ENCODE measurements at places on chromosomes 6 and 20. TPM values are rescaled to one million over a fixed set of nuclear protein-coding genes. Genes with fewer than 3 reads are reported as not detected.

DNA sequence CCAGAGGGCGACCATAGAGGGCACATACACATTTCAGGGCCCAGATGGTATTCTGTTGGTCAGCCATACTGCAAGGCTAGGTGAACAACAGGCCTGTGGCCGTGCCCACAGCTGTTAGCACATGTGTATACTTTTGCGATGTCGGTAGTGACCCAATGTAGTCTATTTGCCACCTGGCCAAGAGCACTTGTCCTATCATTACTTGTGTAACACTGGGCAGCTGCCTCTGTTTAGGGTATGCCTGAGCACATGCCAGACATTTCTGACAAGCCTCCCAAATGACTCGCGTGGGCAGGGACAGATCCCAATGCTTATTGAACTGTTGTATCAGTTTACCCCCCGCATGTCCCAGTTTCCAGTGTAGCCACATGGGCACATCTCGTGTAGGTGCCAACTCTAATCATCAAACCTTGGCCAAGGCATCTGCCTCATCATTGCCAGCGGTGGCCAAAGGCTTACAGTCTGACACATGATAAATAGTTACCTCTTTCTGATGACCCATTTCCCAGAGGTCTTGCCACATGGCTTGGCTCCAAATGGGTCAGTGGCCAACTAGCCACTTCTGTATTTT is 74.4 kb upstream of the FBXL4 start:
- H3K4me3 ChIP-seq, result no peak overlapping the region
- H3K27me3 ChIP-seq, result no peaks in the 10 kb centered on the region
- no peak for DNase-seq
- no peak overlapping the region for H3K27ac ChIP-seq
- H3K4me1 ChIP-seq, result no peaks in the 10 kb centered on the region

- no peak overlapping the region for H3K27ac ChIP-seq
- DNase-seq, result no peak
- H3K27me3 ChIP-seq, result no peaks in the 10 kb centered on the region
- H3K4me3 ChIP-seq, result no peak overlapping the region
- H3K36me3 ChIP-seq, result no peaks in the 10 kb centered on the region
Measured at GRCh38 chr20:7673841-7674240, 266.4 kb downstream of the HAO1 start.

- H3K4me1 ChIP-seq, result no peaks in the 10 kb centered on the region
- no peaks in the 10 kb centered on the region for H3K36me3 ChIP-seq
- H3K4me3 ChIP-seq, result no peak overlapping the region
- DNase-seq, result no peak
Measured at GRCh38 chr6:27662769-27663168, 189.9 kb upstream of the ZNF184 start.

- peaks cover 49% of the 10 kb centered on the region for H3K36me3 ChIP-seq
- DNase-seq, result no peak
- H3K4me3 ChIP-seq, result peak overlapping the region; percentile 52
- peak overlapping the region; percentile 90 for H3K27ac ChIP-seq
- no peaks in the 10 kb centered on the region for H3K27me3 ChIP-seq
Measured at GRCh38 chr20:17959257-17959627, 9.4 kb downstream of the SNX5 start.

- peaks cover 18% of the 10 kb centered on the region for H3K36me3 ChIP-seq
- H3K4me3 ChIP-seq, result no peak overlapping the region
- peaks cover 26% of the 10 kb centered on the region for H3K4me1 ChIP-seq
- no peak for DNase-seq
- H3K27ac ChIP-seq, result no peak overlapping the region
- H3K27me3 ChIP-seq, result no peaks in the 10 kb centered on the region
Measured at GRCh38 chr6:305371-306206, 13.3 kb downstream of the DUSP22 start.

DNA sequence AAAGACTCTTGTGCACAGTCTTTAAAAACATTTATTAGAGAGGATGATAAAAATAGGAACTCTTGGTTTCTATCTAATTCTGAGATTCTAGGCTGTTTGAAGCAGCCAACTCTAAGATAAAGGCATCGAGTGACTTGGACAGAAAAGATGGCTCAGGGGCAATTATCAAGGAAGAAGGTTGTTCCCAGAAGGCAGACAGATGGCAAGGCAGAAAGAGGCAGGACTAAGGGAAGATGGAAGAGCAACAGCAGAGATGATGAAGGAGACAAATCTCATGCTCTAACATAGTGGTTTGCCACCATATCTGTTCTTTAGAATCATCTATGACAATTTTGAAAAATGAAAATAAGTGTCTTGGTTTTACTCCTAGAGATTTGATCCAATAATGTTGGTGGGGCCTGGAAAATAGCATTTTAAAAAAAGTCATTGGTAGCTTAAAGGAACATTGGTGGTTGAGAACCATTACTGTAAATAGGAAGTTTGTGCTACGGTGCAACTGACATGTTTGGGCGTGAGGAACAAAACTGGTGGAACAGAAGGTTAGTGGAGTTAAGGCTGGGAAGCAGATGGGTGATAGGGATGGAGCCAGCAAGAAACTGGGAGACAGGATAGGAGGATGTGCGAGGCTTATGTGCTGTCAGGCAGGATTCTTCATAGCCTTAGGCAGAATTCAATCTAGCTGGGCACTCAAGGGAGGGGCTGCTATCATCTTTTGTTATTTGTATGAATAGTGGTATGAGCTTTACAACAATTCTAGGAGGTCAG is 751.1 kb downstream of the DHX35 start:
- H3K36me3 ChIP-seq, result no peaks in the 10 kb centered on the region
- no peaks in the 10 kb centered on the region for H3K4me1 ChIP-seq
- no peak overlapping the region for H3K27ac ChIP-seq
- DNase-seq, result no peak
- no peaks in the 10 kb centered on the region for H3K27me3 ChIP-seq

DNA sequence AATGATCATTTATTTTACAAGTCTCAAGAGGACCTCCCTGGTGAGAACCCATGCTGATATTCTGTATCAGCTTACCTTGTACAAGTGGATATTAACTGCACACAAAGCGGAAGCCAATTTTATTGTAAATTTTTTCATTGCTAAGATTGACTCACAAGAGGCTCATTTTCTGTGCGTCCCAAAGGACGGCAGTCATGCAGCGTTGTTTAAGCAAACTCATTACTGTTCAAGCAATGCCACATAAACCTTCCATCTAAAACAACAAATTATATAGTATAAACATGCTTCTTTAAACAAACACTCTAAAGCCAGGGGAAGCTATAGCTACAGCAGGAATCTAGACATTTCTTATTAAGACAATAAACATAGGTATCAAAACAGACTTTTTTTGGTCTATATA is 575.3 kb downstream of the FRK start:
- no peak overlapping the region for H3K4me3 ChIP-seq
- no peaks in the 10 kb centered on the region for H3K27me3 ChIP-seq
- no peaks in the 10 kb centered on the region for H3K36me3 ChIP-seq
- H3K4me1 ChIP-seq, result no peaks in the 10 kb centered on the region
- H3K27ac ChIP-seq, result no peak overlapping the region

GRCh38 chr6:12865671-12866181 is 149.2 kb downstream of the PHACTR1 start:
- no peak for DNase-seq
- H3K36me3 ChIP-seq, result no peaks in the 10 kb centered on the region
- no peak overlapping the region for H3K27ac ChIP-seq

DNA sequence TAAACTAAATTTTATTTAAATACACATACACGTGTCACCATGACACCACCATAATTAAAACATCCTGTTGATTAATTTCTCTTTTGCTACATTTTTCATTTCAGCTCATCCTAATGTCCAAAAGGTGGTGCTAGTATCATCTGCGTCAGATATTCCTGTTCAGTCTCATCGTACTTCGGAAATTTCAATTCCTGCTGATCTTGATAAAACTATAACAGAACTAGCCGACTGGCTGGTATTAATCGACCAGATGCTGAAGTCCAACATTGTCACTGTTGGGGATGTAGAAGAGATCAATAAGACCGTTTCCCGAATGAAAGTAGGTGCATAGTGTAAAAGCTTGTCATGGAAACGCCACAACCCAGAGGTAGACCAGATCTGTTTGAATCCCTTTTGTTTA is 263.4 kb downstream of the UTRN start:
- H3K36me3 ChIP-seq, result peaks cover 85% of the 10 kb centered on the region
- H3K27me3 ChIP-seq, result no peaks in the 10 kb centered on the region
- DNase-seq, result no peak
- H3K27ac ChIP-seq, result no peak overlapping the region
- H3K4me1 ChIP-seq, result no peaks in the 10 kb centered on the region

DNA sequence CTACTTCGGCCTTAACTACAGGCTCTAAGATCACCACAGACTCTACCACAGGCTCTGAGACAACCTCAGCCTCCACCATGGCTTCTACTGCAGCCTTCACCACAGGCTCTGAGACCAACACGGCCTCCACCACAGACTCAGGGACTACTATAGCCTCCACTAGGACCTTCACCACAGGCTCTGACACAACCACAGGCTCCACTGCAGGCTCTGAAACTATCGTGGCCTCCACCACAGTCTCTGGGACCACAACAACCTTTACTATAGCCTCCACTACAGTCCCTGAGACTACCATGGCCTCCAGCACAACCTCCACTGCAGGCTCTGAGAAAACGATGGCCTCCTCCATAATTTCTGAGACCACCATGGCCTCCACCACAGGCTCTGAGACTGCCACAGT is 15.3 kb downstream of the MUC22 start:
- H3K27me3 ChIP-seq, result peaks cover 12% of the 10 kb centered on the region
- H3K27ac ChIP-seq, result no peak overlapping the region
- H3K36me3 ChIP-seq, result no peaks in the 10 kb centered on the region

DNA sequence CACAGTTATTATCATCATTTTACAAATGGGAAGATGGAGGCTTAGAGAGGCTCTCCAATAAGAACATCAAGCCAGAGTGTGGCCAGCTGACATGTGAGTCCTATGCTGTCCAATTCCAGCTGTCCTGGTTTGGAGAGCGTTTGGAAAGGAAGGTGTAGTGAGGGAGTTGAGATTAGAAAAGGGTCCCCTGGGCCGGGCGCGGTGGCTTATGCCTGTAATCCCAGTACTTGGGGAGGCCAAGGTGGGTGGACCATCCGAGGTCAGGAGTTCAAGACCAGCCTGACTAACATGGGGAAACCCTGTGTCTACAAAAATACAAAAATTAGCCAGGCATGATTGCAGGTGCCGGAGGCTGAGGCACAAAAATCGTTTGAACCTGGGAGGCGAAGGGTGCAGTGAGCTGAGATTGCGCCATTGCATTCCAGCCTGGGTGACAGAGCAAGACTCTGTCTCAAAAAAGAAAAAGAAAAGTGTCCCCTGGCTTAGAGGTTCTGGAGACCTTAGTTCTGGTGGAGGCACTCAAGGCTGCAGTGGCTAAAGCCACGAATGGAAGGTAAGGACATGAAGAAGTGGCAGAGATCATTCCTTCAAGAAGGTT is 22.1 kb upstream of the OVOL2 start:
- no peak for DNase-seq
- H3K4me3 ChIP-seq, result no peak overlapping the region
- peaks cover 7% of the 10 kb centered on the region for H3K27me3 ChIP-seq
- H3K4me1 ChIP-seq, result no peaks in the 10 kb centered on the region

GRCh38 chr6:99165838-99166237 is 183.6 kb downstream of the FAXC start:
- H3K4me1 ChIP-seq, result no peaks in the 10 kb centered on the region
- no peak for DNase-seq
- peaks cover 5% of the 10 kb centered on the region for H3K27me3 ChIP-seq
- no peak overlapping the region for H3K4me3 ChIP-seq
- no peaks in the 10 kb centered on the region for H3K36me3 ChIP-seq

DNA sequence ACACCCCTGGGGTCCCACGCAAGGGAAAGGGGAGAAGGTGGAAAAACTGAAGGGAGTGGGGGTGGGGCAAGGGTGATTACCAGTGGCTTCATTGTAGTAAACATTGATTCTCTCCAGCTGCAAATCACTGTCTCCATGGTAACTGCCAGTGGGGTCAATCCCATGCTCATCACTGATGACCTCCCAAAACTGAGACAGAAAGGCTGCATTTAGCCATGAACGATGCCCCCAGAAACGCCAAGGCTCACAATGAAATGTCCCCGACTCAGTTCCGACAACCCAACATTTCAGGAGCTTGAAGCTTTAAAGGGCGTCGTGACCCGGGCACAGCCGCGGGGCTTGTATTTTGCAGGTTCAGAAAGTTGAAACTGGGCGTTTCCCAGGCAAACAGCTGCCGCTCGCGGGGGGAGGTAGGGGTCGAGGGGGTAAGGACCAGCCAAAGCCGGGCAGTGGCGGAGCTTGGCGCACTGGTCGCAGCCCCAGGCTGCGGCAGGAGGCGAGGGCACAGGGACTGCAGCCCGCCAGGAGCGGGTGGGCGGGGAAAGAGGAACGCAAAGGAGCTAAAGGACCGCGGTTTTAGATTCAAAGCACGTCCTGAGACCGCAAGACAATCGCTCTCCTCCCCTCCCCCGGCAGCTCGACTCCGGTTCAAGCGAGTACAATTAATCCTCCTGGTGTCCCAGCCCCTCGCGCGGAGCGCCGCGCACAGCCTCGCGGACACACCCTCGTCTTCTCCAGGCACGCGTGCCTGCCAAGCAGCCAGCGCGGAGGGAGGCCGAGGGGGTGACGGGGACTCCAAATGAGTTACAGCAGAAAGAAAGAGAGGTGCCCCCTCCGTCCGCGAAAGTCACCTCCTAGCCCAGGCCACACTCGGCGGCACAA is 731 bp downstream of the TUBB2B start:
- peak; percentile 42 for DNase-seq
- H3K4me1 ChIP-seq, result peaks cover 44% of the 10 kb centered on the region
- H3K27me3 ChIP-seq, result peaks cover 42% of the 10 kb centered on the region
- H3K4me3 ChIP-seq, result peak overlapping the region; percentile 82
- no peaks in the 10 kb centered on the region for H3K36me3 ChIP-seq
- no peak overlapping the region for H3K27ac ChIP-seq

DNA sequence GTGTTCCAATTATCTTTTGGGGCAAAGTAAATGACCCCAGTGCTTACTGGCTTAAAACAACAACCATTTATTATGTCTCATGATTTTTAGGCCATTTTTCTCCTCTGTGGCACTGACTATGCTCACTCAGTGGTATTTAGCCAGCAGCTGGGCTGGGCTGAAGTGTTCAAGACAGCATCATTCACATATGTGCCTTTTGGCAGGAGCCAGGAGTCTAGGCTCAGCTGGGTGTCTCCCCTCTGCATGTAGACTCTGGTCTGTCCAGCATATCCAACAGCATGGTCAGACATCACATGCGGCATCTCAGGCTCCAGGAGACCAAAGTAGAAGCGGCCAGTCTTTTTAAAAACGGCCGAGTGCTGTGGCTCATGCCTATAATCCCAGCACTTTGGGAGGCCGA is 120.3 kb upstream of the TOP1 start:
- no peaks in the 10 kb centered on the region for H3K4me1 ChIP-seq
- H3K36me3 ChIP-seq, result no peaks in the 10 kb centered on the region
- DNase-seq, result no peak

GRCh38 chr20:63642527-63643247 is 10.5 kb downstream of the STMN3 start:
- no peaks in the 10 kb centered on the region for H3K27me3 ChIP-seq
- no peak for DNase-seq
- peak overlapping the region; percentile 69 for H3K27ac ChIP-seq

TMC2 gene
- not detected for total RNA-seq

DPPA5 gene
- total RNA-seq, result not detected

LTA gene
- 66.0 TPM for total RNA-seq

REM1 gene
- not detected for total RNA-seq

ZHX3 gene
- 21.2 TPM for total RNA-seq

PPIL6 gene
- 0.73 TPM for total RNA-seq

TTBK1 gene
- total RNA-seq, result 0.02 TPM

C20orf96 gene
- 5.3 TPM for total RNA-seq

MYLK4 gene
- 0.49 TPM for total RNA-seq

Measured in activated B cell treated with CpG ODN at 0.5 μM for 24 hours (primary cell).